ENCODE measurements at places on chromosomes 3 and 15.

- no peaks in the 10 kb centered on the region for H3K27me3 ChIP-seq
- no peak overlapping the region for H3K4me3 ChIP-seq
- no peaks in the 10 kb centered on the region for H3K36me3 ChIP-seq
- H3K27ac ChIP-seq = no peak overlapping the region
- DNase-seq = no peak
Measured at GRCh38 chr3:101204246-101204645, 116.1 kb downstream of the IMPG2 start.

DNA sequence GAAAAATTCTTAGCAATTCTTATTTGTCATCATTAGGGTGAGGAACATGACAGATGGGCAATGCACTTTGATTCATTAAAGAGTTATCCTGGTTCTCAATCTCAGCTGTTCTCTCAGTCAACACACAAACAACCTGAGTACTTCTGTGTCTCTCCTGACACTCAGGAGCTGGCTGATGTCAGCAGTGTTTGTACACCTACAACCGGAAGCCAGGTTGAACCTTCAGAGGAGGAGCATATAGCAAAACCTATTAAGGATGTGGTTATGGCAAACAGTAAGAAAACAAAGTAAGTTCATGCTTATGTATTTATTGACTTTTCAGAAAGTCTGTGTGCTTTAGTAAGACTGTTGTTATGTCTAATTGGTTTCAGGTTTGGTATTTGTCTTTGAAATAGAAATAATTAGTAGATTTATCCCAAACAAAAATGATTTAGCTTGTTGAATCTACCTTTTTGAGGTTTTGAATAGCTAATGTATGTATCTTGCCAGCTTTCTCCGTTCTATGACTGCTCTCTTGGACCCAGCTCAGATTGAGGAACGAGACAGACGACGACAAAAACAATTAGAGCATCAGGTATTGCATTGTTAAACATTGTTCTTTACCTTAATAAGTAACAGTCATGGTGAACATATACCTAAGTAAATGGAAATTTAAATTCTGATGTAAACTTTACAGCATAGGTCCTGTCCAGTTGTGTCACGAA lies 36.6 kb downstream of the CCDC66 start:
- H3K4me3 ChIP-seq = no peak overlapping the region
- H3K27me3 ChIP-seq = no peaks in the 10 kb centered on the region
- no peak for DNase-seq
- peaks cover 42% of the 10 kb centered on the region for H3K36me3 ChIP-seq
- no peak overlapping the region for H3K27ac ChIP-seq
- H3K4me1 ChIP-seq = peaks cover 3% of the 10 kb centered on the region

DNA sequence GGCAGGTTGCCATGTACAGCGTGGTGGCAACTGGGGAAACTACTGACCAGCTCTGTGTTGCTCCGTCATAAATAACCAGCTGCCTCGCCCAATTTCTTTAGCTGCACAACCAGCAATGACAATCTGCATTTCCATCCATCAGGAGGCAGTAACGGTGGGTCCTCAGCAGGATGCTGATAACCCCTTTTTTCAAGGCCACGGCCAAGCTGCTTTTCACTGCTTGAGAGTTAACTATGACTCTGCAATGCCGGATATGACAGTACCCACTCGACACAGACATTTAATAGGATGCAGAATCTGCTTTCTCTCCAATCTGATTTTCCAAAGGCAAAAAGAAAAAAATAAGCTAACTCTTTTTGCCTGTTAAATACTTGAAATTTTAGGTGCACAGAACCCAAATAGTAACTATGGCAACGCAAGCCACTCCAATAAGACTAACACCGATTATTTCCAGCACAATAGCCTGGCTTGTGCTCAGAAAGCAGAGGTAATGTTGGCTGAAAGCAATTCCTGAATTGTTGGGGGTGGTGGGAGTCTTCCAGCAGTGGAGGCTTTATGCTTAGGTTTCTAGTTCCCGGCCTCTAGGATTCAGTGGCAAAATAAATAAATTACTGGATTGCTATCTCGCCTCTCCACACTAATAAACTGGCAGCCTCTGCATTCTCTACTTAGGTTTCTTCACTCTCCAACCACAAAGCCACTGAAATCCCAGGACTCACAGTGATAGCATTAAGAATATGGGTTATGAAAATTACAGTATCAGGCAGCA lies 31.2 kb upstream of the SRGAP3 start:
- H3K4me3 ChIP-seq = no peak overlapping the region
- H3K27me3 ChIP-seq = no peaks in the 10 kb centered on the region
- no peaks in the 10 kb centered on the region for H3K4me1 ChIP-seq
- no peaks in the 10 kb centered on the region for H3K36me3 ChIP-seq

GRCh38 chr3:198092276-198092675 lies 132.3 kb downstream of the LMLN start:
- no peaks in the 10 kb centered on the region for H3K36me3 ChIP-seq
- peaks cover 70% of the 10 kb centered on the region for H3K27me3 ChIP-seq
- DNase-seq = no peak
- H3K4me3 ChIP-seq = no peak overlapping the region
- no peaks in the 10 kb centered on the region for H3K4me1 ChIP-seq
- no peak overlapping the region for H3K27ac ChIP-seq

- H3K36me3 ChIP-seq = no peaks in the 10 kb centered on the region
- no peak overlapping the region for H3K27ac ChIP-seq
- peak; percentile 3 for DNase-seq
Measured at GRCh38 chr3:25888892-25889524, 99.1 kb downstream of the OXSM start.
